ENCODE measurements at places on chromosomes 3 and 15.

DNA sequence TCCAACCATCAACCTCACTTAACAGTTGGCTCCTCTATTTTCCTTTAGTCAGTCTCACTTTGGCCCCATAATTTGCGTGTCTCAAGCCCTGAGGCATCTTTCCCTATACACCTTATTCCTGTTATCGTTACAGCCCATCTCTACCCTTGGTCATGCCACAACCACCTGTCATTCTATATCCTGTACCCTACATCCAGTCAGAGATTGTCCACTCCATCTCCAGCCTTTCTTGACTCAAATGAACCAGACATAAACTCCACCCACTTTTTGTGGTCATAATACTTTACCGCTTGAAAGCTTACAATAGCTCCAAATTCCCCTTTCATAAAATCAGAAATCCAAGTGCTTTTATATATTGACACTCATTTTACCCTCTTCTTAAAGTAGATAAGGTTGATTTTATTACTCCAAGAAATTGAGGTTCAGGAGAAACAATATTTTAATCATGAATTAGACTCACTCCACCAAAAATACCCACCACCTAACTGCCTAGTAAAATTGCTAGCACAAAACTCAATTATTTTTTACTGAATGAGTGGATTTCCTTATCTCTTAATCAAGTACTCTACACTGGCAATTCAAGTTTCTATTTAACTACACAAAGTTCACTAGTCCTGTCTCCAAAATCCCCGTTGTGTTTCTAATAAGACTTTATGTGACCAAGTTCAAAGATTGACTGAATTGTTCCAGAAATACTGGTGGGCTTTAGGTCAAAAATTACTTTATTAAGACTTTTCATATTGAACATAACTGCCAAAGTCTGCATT is 9.1 kb downstream of the CCR4 start:
- no peak for DNase-seq

- no peak for DNase-seq
Observed at GRCh38 chr3:23314981-23315762, 112.0 kb downstream of the UBE2E2 start.

- DNase-seq = no peak
Observed at GRCh38 chr3:186368717-186369116, 6.7 kb upstream of the DGKG start.

DNA sequence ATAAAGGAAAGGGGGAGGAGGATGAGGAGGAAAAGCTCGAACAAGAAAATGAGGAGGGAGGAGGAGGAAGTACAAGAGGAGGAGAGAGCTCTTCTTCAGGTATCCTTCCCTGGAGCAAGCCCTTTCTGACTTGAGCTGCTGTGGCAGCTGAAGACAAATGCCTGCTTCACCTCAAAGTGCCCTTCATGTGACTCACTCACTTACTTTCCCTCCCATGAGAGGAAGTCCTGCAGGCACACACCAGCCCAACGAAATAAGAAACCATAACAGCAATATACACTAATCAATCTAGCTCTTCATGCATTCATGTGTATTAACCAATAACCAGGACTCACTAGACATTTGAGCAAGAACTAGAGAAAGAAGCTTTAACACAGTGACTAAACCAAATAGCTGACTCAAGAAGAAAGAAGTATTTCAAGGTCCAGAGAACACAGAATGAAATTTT is 251.9 kb downstream of the IGSF11 start:
- no peak for DNase-seq

- DNase-seq = no peak
Observed at GRCh38 chr3:196186651-196187573, 24.3 kb downstream of the ZDHHC19 start.

DNA sequence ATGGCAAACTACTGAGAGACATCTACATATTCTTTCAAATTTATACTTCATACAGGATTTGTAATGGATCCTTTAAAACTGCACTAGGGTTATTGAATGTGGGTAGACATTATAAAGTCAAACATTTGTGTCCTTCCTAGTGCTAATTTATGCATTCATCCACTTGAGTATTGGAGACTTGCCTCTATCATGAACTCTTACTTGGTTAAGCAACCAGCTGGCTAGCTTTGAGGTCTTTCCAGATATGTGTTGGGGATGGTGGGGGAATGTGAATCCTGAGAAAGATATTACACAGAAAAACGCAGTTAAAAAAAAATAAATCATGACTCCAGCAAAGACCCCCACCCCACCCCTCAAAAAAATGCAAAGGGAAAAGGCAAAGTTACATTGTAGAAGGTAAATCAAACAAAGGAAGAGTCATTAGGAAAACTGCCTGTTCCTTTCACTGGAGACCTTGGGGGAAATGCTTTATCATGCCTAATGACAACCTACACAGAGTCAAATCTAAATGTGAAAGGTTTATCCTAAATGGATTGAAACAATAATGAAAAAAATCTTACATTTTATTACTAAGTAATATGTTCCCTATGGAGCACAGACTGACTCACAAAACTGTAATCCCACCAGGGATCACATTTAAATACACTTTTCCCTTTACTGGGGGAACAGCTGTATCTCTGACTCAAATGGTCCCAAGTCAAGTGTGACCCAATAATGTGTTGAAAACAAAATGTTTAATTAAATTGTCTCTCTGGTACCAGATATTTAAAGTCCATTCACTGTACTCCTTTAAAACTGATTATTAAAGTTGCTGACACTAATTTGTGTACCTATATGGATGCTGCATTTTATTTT is 522.3 kb downstream of the ROBO1 start:
- no peak for DNase-seq

DNA sequence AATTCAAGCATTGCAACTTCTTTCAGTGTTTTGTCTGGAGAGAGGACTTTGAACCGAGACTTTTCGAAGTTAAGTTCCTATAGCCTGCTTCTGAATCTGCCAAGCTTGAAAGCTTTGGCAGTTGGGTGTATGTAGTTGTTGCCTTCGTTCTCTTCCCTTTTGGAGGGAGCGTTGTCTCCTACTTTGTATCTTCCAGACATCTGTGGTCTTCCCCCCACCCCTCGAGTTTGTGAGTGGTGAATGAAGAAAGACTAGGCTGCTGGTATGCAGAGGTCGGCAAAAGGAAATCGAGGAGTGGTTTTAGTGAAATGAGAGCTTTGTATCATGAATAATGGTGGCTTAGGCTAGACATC is 1.3 kb downstream of the CTNNB1 start:
- no peak for DNase-seq

GRCh38 chr3:126208606-126209256 is 28.3 kb upstream of the ALDH1L1 start:
- DNase-seq = no peak

Data from omental fat pad (tissue), 4 donors.